ENCODE measurements at places on chromosomes 11 and 22.

DNA sequence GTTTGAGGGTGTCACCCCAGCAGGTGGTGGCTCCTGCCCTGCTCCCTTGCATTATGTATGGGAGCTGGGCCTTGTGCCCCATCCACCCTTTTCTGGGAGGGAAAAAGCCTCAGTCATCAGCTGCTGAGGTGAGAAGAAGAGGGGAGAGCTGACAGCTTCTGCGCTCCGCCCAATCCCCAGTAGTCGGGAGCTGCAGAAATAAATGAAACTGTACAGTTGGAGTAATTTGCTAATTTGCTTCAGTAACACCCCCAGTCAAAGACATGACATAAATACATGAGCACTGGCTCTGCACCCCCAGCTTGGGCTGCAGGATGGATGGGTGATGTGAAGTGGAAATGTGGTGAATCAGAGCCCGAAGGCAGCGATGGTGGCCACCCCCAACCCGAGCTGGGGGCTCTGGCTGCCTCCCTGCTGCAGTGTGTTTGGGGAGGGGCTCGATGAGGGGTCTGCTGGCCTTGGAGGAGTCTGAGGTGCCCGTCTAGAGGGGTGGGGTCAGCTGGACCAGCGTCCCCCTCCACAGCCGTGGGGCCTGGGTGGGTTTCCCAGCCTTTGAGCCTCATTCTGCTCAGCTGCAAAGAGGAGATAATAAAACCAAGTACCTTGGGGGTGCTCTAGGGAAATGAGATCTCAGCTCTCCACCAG lies 59.2 kb downstream of the MPPED1 start:
- DNase-seq = no peak
- no peaks in the 10 kb centered on the region for H3K36me3 ChIP-seq
- no peak overlapping the region for H3K4me3 ChIP-seq

DNA sequence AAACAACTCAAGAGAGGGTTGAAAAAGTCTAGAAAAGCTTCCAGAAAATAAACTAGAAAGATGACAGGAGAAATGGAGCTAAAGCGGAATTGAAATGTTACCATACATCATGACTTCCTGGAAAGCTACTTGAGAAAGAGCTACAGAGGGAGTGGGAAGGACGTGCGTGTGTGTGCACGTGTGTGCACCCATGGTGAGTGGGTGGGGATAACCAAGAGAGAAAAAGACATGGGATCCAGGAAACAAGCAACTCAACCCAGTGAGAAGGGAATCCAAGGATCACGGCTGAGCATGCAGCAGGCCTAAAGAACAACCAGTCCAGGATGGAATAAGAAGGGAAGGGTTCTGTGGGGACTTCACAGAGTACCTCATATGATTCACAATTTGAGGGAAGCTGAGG lies 21.6 kb downstream of the APOL1 start:
- H3K36me3 ChIP-seq = peaks cover 10% of the 10 kb centered on the region
- no peak overlapping the region for H3K27ac ChIP-seq
- no peak overlapping the region for H3K4me3 ChIP-seq
- H3K27me3 ChIP-seq = no peaks in the 10 kb centered on the region

- no peaks in the 10 kb centered on the region for H3K4me1 ChIP-seq
- DNase-seq = no peak
- peaks cover 46% of the 10 kb centered on the region for H3K36me3 ChIP-seq
- H3K27me3 ChIP-seq = no peaks in the 10 kb centered on the region
Observed at GRCh38 chr22:41883400-41883799, 31.5 kb downstream of the SHISA8 start.

DNA sequence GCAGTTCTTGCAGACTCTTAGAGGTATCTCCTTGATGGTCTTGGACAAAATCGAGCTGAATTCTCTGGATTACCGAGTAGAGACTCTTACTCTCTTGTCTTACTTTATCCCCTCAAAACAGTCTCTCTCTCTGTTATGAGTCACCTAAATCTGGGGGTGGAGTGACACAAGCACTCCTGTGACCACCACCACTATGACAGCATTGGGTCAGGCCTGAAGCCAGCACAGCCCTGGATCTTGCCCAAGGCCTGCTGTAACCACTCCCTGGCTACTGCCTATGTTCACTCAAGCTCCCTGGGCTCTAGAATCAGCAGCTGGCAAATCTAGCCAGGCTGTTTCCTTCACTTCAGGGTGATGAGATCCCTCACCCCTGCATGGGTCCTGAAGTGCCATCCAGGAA lies 662.5 kb downstream of the LUZP2 start:
- H3K4me3 ChIP-seq = no peak overlapping the region
- no peak overlapping the region for H3K27ac ChIP-seq
- peak; percentile 30 for DNase-seq
- H3K4me1 ChIP-seq = no peaks in the 10 kb centered on the region
- H3K27me3 ChIP-seq = no peaks in the 10 kb centered on the region

DNA sequence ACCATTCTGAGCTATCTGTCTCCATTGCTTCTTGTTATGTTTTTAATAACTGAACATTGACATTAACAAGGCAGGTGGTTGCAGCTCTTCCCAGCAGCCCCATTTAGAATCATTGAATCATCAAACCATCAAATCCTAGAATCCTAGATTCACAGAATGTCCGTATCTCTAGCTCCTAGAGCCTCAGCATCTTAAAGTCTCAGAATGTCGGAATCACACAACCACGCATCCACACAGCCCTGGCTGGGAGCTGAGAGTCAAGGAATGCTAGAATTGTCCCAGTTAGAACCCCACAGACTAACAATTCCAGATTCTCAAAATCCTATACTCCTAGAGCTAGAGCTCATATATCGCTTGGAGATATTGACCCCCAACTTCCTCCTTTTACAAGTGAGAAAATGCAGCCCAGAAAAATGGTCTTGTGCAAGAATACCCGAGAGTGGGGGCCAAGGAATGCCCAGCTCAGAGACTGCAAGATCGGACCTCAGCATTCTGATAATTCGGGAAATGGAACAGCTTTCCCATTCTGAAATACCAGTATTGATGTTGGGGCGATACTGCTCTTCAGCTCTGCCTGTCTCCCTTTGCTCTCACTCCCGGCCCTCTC lies 38.8 kb downstream of the PDE2A start:
- peaks cover 93% of the 10 kb centered on the region for H3K27me3 ChIP-seq
- no peak for DNase-seq
- H3K27ac ChIP-seq = no peak overlapping the region
- H3K4me3 ChIP-seq = no peak overlapping the region
- no peaks in the 10 kb centered on the region for H3K4me1 ChIP-seq

DNA sequence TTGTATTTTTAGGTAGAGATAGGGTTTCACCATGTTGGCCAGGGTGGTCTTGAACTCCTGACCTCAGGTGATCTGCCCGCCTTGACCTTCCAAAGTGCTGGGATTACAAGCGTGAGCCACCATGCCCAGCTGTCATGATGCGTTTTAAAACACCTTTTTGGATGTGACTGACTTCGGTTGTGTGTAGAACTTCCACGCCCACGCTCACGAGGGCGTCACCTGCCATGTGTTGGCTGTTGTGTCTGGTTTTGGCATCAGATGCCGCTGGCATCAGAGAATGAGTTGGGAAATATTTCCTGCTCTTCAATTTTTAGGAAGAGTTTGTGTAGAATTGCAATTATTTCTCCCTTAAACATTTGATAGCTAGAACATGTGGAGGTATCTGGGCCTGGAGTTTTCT lies 109.1 kb downstream of the KCNQ1 start:
- no peak overlapping the region for H3K4me3 ChIP-seq
- no peaks in the 10 kb centered on the region for H3K36me3 ChIP-seq
- peaks cover 55% of the 10 kb centered on the region for H3K27me3 ChIP-seq
- no peak overlapping the region for H3K27ac ChIP-seq
- H3K4me1 ChIP-seq = no peaks in the 10 kb centered on the region

DNA sequence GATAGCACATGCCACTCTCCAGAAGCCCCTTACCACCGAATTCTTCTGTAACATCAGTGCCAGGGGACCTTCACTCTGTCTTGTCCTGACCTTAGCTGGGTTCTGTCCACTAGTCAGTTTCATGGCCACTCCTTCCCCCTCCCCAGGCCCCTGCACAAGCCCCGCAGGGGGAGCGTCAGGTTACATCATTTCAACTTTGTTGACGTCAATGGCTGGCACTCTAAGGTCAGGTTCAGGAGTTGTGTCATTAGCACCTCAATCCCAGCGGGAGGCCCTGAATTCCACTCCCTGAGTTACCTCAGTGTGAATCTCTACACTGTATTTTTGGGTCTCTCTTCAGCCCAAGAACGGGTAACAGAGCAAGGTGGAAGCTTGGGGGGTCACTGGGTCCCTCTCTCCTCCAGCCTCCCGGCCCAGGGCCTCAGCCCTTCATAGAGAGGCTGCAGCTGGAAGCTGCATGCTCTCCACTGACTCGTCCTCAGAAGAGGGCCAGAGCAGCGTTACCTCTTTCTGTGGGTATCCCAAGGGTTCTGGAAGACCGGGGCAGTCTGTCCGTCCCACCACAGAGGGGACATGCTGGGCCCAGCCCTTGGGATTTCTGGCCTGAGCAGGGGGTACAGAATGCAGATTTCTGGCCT lies 10.3 kb downstream of the USH1C start:
- H3K4me1 ChIP-seq = no peaks in the 10 kb centered on the region
- peaks cover 15% of the 10 kb centered on the region for H3K27me3 ChIP-seq
- no peak overlapping the region for H3K27ac ChIP-seq
- H3K36me3 ChIP-seq = no peaks in the 10 kb centered on the region
- no peak overlapping the region for H3K4me3 ChIP-seq

- H3K27me3 ChIP-seq = no peaks in the 10 kb centered on the region
- H3K27ac ChIP-seq = peak overlapping the region; percentile 98
- peaks cover 71% of the 10 kb centered on the region for H3K4me1 ChIP-seq
Observed at GRCh38 chr11:73321604-73322381, 13.7 kb downstream of the ARHGEF17 start.

GRCh38 chr11:27497284-27497866 lies 9.2 kb downstream of the LIN7C start:
- H3K27me3 ChIP-seq = no peaks in the 10 kb centered on the region
- no peak overlapping the region for H3K4me3 ChIP-seq
- no peaks in the 10 kb centered on the region for H3K4me1 ChIP-seq
- peak; percentile 27 for DNase-seq
- H3K27ac ChIP-seq = no peak overlapping the region

GRCh38 chr11:111736181-111736590 lies 30.0 kb downstream of the PPP2R1B start:
- peaks cover 14% of the 10 kb centered on the region for H3K36me3 ChIP-seq
- peaks cover 53% of the 10 kb centered on the region for H3K4me1 ChIP-seq
- no peak overlapping the region for H3K4me3 ChIP-seq
- no peaks in the 10 kb centered on the region for H3K27me3 ChIP-seq
- H3K27ac ChIP-seq = peak overlapping the region; percentile 96

DNA sequence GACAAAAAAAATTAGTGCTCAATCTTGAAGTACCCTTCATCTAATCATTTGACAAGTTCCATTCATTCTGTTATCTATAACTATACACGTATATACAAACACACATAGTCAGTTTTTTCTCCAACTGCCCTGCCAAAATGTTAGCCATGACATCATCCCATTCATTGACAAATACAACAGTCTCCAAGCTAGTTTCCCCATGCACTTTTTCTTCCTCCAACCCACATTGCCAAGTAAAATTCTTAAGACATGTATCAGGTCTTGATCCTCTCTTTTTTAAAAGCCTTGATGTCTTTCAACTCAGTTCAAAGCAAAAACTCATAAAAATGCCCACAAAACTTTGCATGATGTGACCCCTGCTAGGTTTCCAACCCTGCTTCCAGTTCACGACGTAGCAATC lies 58.1 kb downstream of the DDI1 start:
- no peak overlapping the region for H3K27ac ChIP-seq
- no peak overlapping the region for H3K4me3 ChIP-seq
- H3K27me3 ChIP-seq = no peaks in the 10 kb centered on the region
- H3K36me3 ChIP-seq = no peaks in the 10 kb centered on the region

GRCh38 chr22:49677495-49677889 lies 150.2 kb downstream of the BRD1 start:
- no peaks in the 10 kb centered on the region for H3K36me3 ChIP-seq
- H3K4me3 ChIP-seq = no peak overlapping the region
- no peak for DNase-seq
- no peak overlapping the region for H3K27ac ChIP-seq
- no peaks in the 10 kb centered on the region for H3K27me3 ChIP-seq

DNA sequence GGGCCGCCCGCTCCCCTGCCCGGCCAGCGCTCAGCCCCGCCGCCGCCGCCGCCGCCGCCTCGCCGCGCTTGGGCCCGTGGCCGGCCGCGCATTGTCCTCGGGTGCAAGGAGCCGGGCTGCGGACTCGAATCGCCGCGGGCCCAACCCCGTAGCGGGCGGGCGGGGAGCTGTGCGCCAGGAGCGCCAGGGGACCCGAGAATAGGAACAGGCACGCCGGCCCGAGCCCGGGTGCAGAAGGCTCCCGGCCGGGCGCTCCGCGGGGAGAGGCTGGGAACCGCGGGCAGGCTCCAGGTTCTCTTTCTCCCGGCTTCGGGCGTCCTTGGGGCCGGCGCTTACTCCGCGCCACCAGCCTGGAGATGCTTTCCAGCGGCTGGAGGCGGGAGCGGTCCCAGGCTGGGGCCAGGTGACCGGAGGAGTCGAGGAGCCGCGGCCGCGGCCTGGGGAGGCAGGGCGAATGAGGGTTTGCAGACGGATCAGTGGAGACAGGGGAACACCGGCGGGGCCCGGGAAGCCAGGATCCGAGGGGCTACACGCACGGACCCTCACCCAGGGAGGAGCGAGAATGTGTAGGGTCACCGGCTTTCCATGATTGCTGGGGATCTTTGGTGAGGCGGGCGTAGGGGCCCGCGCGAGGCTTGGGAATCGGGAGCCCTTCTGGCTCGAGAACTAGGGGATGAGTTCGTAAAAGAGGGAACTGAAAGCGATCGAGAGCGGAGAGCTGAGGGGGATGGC lies 726 bp downstream of the PKNOX2 start:
- DNase-seq = peak; percentile 33
- H3K27ac ChIP-seq = peak overlapping the region; percentile 80
- H3K36me3 ChIP-seq = no peaks in the 10 kb centered on the region
- peaks cover 12% of the 10 kb centered on the region for H3K4me1 ChIP-seq
- H3K4me3 ChIP-seq = peak overlapping the region; percentile 65

DNA sequence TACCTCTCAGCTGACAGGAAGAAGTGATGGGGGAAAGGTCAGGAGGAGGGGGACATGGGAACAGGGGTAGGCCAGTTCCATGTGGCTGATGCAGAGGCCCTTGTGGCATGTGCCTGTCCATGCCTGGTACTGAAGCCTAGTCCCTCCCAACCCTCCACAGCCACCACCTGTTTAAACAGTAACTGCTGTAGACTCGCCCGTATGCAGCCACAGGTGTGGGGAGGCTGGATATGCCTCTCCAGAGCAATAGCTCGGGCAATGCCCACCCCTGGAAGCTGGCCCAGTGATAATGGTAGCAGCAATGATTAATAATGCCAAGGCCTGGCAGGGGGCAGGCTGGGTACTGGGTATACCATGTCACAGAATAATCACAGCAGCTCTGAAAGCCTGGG lies 2.3 kb downstream of the SMTN start:
- no peak overlapping the region for H3K4me3 ChIP-seq
- peak overlapping the region; percentile 47 for H3K27ac ChIP-seq
- no peak for DNase-seq
- H3K4me1 ChIP-seq = peaks cover 26% of the 10 kb centered on the region
- H3K27me3 ChIP-seq = no peaks in the 10 kb centered on the region

- no peak for DNase-seq
- no peak overlapping the region for H3K27ac ChIP-seq
- no peak overlapping the region for H3K4me3 ChIP-seq
- H3K36me3 ChIP-seq = no peaks in the 10 kb centered on the region
Observed at GRCh38 chr11:73267122-73267846, 4.9 kb upstream of the P2RY6 start.

GRCh38 chr11:1075341-1075911 lies 752 bp downstream of the MUC2 start:
- H3K4me1 ChIP-seq = peaks cover 11% of the 10 kb centered on the region
- no peak overlapping the region for H3K4me3 ChIP-seq
- no peaks in the 10 kb centered on the region for H3K36me3 ChIP-seq
- no peak for DNase-seq
- no peak overlapping the region for H3K27ac ChIP-seq
- no peaks in the 10 kb centered on the region for H3K27me3 ChIP-seq

- H3K27ac ChIP-seq = no peak overlapping the region
- H3K36me3 ChIP-seq = no peaks in the 10 kb centered on the region
- no peak overlapping the region for H3K4me3 ChIP-seq
- peaks cover 6% of the 10 kb centered on the region for H3K4me1 ChIP-seq
Observed at GRCh38 chr11:16794047-16794818, 55.8 kb downstream of the C11orf58 start.

Data from IMR-90 (cell line).